A549 (cell line): ENCODE measurements at places on chromosomes 5 and 9. TPM values are rescaled to one million over a fixed set of nuclear protein-coding genes. Genes with fewer than 3 reads are reported as not detected.

Gene BARX1
- 6.3 to 7.8 TPM (median 7.3 TPM) in 3 replicates for polyA plus RNA-seq

Gene THBS4
- polyA plus RNA-seq: 0.16 to 0.54 TPM (median 0.41 TPM) in 3 replicates

GRCh38 chr9:128786681-128787601 is at the start of gene TBC1D13:
Gene TBC1D13, plus strand, starts transcription at chr9:128787253. Its CDS starts 101 bp downstream, at chr9:128787354.
- peak; percentile 88 for DNase-seq

DNA sequence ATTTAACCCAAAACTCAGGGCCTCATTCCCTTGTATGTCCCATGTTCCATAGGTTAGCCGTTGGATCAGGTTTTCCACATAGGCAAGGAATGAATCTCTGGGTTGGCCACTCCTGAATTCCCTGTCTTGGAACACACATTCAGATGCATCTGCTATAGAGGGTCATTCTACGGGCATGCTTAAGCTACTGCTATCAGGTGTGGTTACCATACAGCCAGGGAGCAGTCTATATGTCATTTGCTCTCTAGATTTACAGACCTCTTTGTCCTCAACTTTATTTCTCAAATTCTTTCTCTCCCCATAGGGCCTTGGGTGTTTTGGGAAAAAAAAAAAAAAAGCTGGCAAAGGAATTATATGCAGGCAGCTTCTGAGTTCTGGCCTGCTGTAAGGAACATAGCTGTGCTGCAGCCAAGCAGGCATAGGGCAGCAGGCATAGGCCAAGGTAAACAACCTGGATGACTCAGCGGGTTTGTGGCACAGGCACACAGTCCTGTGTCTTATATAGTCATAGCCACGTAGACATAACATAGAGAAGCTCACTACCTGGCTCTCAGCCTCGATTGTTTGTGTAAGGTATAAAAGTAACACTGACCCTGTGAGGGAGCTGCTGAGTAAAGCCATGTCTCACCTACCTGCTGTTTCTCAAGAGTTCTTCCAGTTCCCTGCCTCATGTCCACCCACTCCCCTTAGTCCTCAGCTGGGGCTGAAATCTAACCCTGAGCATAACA is 141.5 kb downstream of the OSTF1 start:
- DNase-seq: peak; percentile 10

DNA sequence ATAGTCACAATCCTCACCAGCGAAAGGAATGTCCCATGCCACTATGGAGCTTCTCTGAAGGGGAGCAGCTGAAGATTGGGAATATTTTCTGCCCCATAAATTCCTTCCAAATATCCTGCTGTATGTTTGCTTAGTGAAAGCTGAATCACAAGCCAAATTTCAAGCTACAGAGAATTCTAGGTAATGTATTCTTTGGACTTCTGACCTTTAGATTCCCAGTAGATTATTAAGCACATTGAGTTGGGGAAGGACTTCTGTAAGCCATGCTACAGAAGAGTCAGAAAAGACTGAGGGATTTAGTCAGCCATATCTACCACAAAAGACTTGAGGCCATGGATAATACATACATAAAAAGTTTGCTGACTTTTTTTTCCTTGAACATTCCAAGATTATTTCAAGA is 1342.0 kb upstream of the NUDT12 start:
- peak; percentile 13 for DNase-seq
